Thymus (tissue), 14 donors: ENCODE measurements at places on chromosomes 11 and 22. TPM values are rescaled to one million over a fixed set of nuclear protein-coding genes. Genes with fewer than 3 reads are reported as not detected.

GRCh38 chr11:45669146-45669545 is 3.7 kb upstream of the CHST1 start:
- H3K4me3 ChIP-seq: no peak overlapping the region
- peaks cover 49% of the 10 kb centered on the region for H3K27me3 ChIP-seq
- DNase-seq: no peak
- H3K36me3 ChIP-seq: no peaks in the 10 kb centered on the region
- peaks cover 9% of the 10 kb centered on the region for H3K4me1 ChIP-seq
- H3K27ac ChIP-seq: no peak overlapping the region

Gene NAALAD2
- 0.47 TPM for total RNA-seq

Gene CD3D
- 1,261 TPM for total RNA-seq

DNA sequence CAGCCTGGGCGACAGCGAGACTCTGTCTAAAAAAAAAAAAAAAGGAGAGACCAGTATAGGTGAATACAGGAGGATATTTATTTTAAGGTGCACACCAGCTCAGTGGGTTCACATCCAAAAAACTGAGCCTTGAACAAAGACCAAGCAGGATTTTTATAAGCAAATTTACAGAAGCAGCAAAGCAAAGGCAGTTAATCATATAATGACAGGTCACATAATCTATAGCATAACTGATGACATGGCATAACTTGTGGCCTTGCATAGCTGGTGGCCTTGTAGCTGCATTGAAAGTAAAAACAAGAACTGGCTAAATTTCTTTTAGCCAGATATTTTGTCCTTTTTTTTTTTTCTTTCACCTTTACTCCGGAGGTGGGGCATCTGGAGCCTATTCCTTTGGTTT is 2.7 kb upstream of the PLAAT3 start:
- H3K27me3 ChIP-seq: peaks cover 30% of the 10 kb centered on the region
- no peak for DNase-seq
- peaks cover 12% of the 10 kb centered on the region for H3K4me1 ChIP-seq

- no peak overlapping the region for H3K27ac ChIP-seq
- no peak overlapping the region for H3K4me3 ChIP-seq
- H3K4me1 ChIP-seq: peaks cover 28% of the 10 kb centered on the region
- peaks cover 79% of the 10 kb centered on the region for H3K27me3 ChIP-seq
- no peaks in the 10 kb centered on the region for H3K36me3 ChIP-seq
- DNase-seq: no peak
These were observed 3.3 kb downstream of the SCARF2 start for GRCh38 chr22:20434264-20434751.

DNA sequence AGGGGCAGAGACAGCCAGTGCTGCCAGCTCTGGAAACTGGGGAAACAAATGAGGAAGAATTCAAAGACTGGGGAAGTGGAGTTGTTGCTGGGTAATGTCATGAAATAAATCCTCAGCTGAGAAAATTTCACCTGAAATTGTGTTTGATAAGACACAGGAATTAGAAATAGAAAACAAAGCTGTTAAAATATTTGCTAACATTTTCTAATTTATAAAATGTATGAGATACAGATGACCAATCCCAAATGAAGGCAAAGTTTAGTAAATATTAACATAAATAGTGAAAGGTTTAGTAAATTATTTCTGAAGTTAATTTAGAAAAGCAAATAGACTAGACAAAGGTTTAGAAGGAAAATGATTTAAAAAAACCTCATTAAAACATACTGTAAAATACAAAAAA is at the start of gene OR56A5:
OR56A5 (minus strand) TSS at position 101 of the 400 bp plus-strand sequence; CDS start at position 101, 0 bp downstream.
- H3K27me3 ChIP-seq: no peaks in the 10 kb centered on the region
- no peaks in the 10 kb centered on the region for H3K36me3 ChIP-seq
- no peak within 1 kb of the TSS for H3K4me3 ChIP-seq
- no peak within 1 kb of the TSS for H3K27ac ChIP-seq
- H3K4me1 ChIP-seq: no peaks in the 10 kb centered on the region

GRCh38 chr11:31856248-31856647 is 45.1 kb upstream of the PAX6 start:
- no peaks in the 10 kb centered on the region for H3K36me3 ChIP-seq
- no peaks in the 10 kb centered on the region for H3K27me3 ChIP-seq
- H3K4me3 ChIP-seq: no peak overlapping the region
- H3K4me1 ChIP-seq: no peaks in the 10 kb centered on the region

DNA sequence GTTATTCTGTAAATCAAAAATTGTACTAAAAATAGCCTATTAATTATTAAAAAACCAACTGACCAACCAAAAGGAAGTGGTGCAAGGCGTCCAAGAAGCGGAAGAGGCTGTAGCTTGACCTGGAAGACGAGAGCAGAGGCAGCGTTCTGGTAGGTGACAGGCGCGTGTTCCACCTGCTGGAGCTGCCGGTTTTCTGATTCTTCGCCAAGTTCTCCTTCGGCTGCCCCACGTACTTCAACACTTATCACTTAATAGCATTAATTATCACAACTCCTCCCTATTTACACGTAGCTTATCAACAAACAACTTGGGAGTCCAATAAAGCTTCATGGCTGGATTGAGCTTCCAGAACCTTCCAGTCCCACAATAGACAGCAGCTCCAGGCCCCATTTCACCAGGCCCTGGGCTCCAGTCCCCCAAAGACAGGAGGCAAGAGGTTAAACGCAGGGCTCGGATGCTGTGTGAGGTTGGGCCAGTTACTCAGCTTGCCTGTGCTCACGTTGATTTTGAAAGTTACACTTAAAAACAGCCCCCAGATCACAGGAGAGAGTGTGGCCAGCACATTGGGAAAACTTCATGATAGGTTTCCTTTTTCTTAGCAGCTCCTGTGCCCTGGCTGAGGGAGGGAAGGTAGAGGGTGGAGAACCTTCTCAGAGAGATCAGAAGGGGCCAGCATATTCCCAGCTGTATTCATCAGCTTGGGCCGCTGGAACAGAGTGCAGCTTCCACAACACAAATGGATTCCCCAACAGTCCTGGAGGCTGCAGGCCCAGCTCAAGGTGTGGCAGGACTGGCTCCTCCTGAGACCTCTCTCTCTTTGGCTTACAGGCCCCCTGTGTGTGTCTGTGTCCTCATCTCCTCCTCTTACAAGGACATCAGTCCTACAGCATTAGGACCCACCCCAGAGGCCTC is 54.2 kb upstream of the FGF3 start:
- H3K27ac ChIP-seq: no peak overlapping the region
- H3K4me3 ChIP-seq: no peak overlapping the region
- no peaks in the 10 kb centered on the region for H3K4me1 ChIP-seq
- H3K36me3 ChIP-seq: no peaks in the 10 kb centered on the region
- H3K27me3 ChIP-seq: peaks cover 24% of the 10 kb centered on the region
- DNase-seq: no peak

Gene BTG4
- total RNA-seq: 0.05 TPM

- peak overlapping the region; percentile 11 for H3K4me3 ChIP-seq
- H3K4me1 ChIP-seq: no peaks in the 10 kb centered on the region
- H3K36me3 ChIP-seq: peaks cover 19% of the 10 kb centered on the region
- DNase-seq: peak; percentile 42
- peaks cover 13% of the 10 kb centered on the region for H3K27me3 ChIP-seq
These were observed 3.1 kb downstream of the AKIP1 start for GRCh38 chr11:8913961-8914660.
